ENCODE measurements at places on chromosomes 2 and 18.

- DNase-seq = no peak
These were observed 256.6 kb downstream of the VAPA start for GRCh38 chr18:10170375-10170774.

GRCh38 chr2:161613161-161613560 lies 11.1 kb upstream of the SLC4A10 start:
- no peak for DNase-seq

DNA sequence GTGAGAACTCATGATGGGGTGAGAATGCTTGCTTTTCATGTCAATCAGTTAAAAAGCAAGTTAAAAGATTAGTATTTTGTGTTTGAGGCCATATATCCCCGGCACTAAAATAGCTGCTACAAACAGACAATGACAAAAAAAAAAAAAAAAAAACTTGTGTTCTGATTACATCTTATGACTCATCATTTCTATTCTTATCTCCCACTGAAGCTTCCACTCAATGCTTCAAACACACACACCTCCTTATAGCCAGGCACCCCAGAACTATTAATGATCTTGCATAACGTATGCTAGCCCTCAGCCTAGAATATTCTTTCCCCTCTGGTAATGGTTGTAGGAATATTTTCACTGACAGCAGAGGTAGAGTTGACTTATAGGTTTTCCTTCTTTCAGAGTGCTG lies 778.3 kb downstream of the TRIB2 start:
- no peak for DNase-seq

- DNase-seq = no peak
These were observed 37.1 kb downstream of the CRIM1 start for GRCh38 chr2:36392571-36393255.

DNA sequence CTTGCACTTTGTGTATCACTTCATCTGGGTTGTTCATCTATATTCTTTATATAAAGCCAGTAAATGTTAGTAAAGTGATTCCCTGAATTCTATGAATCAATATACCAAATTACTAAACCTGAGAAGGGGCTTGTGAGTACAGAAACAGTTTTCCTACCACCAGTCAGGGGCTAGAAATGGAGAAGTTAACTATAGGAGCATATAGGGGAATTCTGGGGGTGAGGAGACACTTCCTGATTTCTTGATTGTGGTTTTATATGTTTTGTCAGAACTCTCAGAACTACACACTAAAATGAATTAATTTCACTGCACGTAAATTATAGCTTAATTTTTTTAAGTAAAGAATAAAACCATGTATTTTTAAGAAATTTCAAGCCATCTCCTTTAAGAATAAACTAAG lies 93.7 kb downstream of the SESTD1 start:
- no peak for DNase-seq

GRCh38 chr2:240231838-240232244 lies 91.4 kb upstream of the OTOS start:
- DNase-seq = no peak

DNA sequence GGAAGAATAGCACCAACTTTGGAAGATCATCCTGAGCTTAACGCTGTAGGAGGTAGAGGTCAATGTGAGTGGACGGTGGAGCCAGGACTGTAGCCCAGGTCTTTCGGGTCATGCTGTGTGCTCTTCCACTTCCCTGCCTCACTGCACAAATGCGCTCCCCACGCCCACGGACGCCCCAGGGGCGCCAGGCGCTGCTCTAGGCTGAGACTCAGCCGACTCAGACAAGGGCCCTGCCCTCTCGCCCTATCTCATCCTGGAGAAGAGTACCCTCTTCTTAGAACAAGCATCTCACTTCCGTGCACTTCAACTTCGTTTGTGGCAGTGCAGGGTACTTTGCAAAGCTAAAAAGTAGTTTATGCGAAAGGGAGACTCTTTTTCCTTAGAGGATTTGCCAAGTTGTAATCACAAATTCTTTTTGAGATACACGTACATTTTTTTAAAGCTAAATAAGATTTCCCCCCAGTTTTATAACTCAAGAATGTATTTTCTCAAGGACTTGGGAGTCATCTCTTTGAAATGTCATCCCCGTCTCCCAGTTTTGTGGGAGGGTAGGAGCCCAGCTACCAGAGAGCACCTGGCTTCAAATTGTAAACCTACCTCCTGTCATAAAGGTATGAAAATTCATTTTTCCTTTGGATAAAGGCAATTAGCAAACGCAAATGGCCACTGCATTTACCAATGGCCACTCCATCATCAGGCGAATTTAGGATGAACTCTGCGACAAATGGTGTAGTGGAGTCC lies 1.2 kb upstream of the PRELID3A start:
- DNase-seq = no peak

DNA sequence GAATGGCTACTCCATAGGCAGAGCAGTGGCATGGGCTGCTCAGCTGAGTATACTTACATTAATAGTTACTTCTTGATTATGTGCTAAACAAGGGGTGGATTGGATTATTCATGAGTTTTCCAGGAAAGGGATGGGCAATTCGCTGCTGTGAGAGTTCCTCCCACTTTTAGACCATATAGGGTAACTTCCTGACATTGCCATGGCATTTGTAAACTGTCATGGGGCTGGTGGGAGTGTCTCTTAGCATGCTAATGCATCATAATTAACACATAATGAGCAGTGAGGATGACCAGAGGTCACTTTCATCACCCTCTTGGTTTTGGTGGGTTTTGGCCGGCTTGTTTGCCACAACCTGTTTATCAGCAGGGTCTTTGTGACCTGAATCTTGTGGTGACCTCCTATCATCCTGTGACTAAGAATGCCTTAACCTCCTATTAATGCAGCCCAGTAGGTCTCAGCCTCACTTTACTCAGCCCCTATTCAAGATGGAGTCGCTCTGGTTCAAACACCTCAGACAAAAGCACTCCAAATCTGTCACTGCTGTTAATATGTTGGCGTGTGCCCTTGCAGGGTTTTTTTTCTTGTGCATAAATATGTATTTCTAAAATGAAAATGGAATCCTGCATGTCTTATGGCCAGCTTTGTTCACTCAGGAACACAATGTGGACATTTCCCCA lies 56.0 kb downstream of the CYBRD1 start:
- DNase-seq = no peak

All from AG09309 (cell line).